Right lobe of liver (tissue), 6 donors: ENCODE measurements at places on chromosomes 5 and 9. TPM values are rescaled to one million over a fixed set of nuclear protein-coding genes. Genes with fewer than 3 reads are reported as not detected.

Gene UBE2QL1
- 0.59 TPM for total RNA-seq

Gene RNF180
- 6.7 TPM for total RNA-seq

Gene BTNL8
- 0.32 TPM for total RNA-seq

DNA sequence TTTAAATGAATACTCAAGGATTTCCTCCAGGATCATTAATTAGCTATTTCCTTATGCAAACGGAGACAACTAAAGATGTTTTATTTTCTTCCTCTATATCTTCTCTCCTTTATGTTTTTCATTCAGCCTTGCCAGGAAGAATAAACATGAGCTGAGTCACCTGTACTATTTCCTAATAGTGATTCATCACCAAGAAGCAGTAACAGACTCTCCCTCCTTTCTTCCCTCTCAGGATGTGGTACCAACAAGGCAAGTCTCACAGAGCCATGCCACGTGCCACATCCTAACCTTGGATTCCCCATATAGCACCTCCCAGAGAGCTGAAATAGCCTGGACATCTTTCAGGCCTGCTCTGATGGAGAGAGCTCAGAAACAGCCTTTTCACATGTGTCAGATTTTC lies 758.6 kb upstream of the DMAC1 start:
- no peaks in the 10 kb centered on the region for H3K27me3 ChIP-seq
- H3K27ac ChIP-seq = no peak overlapping the region
- H3K36me3 ChIP-seq = no peaks in the 10 kb centered on the region
- H3K4me1 ChIP-seq = peaks cover 5% of the 10 kb centered on the region
- H3K4me3 ChIP-seq = no peak overlapping the region
- no peak for DNase-seq

DNA sequence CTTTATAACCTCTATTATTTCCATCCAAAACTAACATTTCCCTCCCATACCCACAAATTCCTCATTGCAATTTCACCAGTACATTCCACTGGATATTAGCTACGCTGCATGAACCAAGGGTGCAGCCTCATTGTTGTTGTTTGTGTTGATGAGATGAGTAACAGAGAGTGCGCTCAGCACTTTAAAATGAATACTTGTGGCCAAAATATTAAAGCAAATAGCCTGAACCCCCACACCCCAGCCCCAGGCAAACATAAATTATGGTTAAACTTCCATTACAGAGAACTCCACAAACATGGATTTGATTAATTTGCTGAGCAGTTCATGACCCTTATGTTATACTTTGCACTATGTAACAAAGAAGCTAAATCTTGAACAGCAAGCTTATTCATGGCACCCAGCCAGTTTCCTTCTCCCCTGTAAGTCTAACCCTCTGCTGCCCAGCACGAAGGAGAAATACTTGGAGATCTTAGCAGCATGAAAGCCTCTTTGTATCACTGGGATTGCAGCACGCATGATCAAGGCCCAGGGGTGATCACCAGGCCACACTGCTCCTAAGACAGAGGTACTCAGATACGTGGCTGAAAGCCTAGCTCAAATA lies 205.0 kb downstream of the DOCK8 start:
- H3K4me1 ChIP-seq = no peaks in the 10 kb centered on the region
- DNase-seq = no peak
- no peaks in the 10 kb centered on the region for H3K36me3 ChIP-seq
- H3K4me3 ChIP-seq = no peak overlapping the region

DNA sequence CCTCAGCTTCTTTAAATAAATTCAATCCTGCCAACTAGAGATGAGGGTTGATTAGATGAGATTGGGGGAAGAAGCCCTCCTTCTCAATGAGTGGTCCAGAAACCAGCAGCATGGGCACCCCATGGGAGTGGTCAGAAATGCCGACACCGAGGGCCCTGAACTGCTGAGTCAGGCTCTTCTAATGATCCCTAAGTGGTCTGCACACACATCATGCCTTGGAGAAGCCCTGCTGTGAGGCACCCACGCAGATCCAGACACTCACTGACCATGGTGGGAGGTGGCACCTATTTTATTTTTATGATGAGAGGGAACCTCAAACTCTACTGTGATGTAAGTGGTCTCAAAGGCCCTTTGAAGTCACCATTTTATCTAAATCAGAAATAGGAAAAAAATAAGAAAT lies 72.3 kb upstream of the BOD1 start:
- no peaks in the 10 kb centered on the region for H3K36me3 ChIP-seq
- H3K4me3 ChIP-seq = no peak overlapping the region
- DNase-seq = no peak
- no peaks in the 10 kb centered on the region for H3K27me3 ChIP-seq
- H3K4me1 ChIP-seq = peaks cover 14% of the 10 kb centered on the region
- peak overlapping the region; percentile 91 for H3K27ac ChIP-seq

DNA sequence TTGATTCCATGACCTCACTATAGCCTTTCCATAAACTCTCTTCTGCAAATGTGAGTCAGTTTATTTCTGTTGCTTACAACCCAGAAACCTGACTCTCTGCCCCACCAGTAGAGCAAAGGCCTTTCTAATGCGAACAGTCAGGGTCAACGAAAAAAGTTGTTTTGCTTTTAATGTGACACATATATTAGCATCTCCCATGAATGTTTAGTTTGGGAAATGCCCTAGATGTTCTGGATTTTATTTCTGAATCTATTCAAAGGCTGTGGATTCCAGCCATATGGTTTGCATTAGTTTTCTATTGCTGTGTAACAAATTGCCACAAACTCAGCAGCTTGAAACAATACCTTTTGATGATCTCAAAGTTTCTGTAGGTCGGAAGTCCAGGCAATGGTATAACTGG lies 193.5 kb downstream of the GNA14 start:
- no peak overlapping the region for H3K27ac ChIP-seq
- no peak for DNase-seq
- H3K4me3 ChIP-seq = no peak overlapping the region
- no peaks in the 10 kb centered on the region for H3K4me1 ChIP-seq
- no peaks in the 10 kb centered on the region for H3K36me3 ChIP-seq

DNA sequence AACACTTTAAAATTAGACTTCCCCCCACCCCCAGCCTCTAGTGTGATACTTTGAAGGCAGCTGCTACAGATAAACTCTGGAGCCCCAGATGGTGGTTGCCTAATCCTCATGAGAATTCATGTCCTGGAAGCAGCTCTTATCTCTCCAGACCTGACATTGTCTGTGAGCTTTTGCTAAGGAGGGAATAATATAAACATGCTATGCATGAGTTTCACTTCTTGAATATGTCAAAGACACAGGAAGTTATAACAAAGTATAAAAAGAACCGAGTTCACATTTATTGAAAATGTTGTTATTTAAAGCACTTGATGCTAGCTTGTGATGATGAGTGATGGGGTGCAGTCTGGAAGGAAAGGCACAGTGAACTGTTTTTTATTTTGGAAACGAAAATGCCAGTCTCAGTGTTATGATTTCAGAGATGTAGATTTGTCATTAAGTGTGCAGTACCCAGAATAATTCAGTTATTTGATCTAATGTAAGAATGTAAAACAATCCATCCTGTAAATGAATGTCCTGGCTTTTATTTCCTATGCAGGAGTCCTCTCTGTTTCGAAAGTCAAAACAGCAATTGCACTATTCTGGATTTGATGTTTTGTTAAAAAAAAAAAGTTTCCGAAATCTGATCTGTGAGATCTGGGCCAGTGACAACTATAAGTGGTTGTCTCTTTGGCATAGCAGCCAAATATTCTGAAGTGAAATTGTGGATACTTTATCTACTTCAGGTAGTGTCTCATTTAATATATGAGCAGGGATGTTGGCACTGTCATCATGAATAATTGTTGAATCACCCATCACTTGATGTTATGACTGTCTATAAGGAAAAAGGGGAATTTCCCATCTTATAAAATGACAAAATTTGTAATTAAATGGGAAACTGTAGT lies 77.0 kb downstream of the ZCCHC7 start:
- DNase-seq = no peak
- H3K36me3 ChIP-seq = peaks cover 2% of the 10 kb centered on the region
- no peak overlapping the region for H3K27ac ChIP-seq
- H3K4me1 ChIP-seq = no peaks in the 10 kb centered on the region
- H3K27me3 ChIP-seq = no peaks in the 10 kb centered on the region
- no peak overlapping the region for H3K4me3 ChIP-seq

DNA sequence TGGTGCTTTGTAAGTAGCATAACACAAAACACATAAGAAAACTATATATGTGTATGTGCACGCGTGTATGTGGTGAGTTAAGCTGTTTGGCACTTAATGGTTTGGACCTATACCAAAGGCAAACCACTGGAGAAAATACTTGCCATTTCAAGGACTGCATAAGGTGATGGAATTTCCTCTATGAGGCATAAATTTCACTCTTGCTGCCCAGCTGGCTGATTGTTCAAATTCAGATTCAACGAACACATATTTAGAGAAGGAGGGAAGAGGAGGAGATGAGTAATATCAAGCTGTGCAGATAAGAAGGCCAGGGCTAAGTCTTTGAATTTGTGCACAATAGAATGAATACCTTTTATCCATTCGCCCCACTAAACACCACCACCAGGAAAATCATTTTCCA lies 470.6 kb upstream of the MPDZ start:
- H3K27ac ChIP-seq = no peak overlapping the region
- no peaks in the 10 kb centered on the region for H3K4me1 ChIP-seq
- no peak overlapping the region for H3K4me3 ChIP-seq
- no peak for DNase-seq
- H3K36me3 ChIP-seq = no peaks in the 10 kb centered on the region

DNA sequence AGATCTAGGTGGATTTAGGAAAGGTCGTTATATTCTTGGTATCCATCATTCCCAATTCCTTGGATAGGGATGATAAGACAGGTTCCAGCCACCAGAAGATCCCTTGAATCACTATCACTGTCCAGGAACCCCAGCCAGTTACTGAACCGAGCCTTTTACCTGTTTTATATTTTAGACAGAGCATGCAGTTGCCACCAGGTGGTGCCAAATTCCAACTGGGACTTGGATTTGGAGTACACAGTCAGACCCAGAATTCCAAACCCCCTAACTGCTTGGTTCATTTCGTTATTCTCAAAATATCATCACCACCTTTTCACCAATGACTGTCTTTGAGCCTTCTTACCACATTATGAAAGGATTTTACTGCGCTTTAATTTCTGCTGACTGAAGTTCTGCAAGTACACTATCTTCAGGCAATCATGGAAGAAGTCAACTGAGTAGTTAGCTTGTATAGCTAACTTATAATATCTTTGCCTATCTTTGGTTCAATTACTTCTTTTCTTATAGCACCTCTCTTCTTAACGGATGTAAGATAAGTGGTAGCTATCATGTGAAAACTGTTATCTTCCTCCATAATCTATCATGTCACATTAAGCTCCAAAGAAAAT lies 191.8 kb downstream of the PRR16 start:
- H3K4me1 ChIP-seq = no peaks in the 10 kb centered on the region
- no peak overlapping the region for H3K27ac ChIP-seq
- H3K4me3 ChIP-seq = no peak overlapping the region
- no peak for DNase-seq
